Skeletal muscle cell (primary cell): ENCODE measurements at places on chromosomes 3 and 15.

GRCh38 chr15:31150732-31151231, 49.3 kb upstream of the TRPM1 start:
- DNase-seq: no peak

DNA sequence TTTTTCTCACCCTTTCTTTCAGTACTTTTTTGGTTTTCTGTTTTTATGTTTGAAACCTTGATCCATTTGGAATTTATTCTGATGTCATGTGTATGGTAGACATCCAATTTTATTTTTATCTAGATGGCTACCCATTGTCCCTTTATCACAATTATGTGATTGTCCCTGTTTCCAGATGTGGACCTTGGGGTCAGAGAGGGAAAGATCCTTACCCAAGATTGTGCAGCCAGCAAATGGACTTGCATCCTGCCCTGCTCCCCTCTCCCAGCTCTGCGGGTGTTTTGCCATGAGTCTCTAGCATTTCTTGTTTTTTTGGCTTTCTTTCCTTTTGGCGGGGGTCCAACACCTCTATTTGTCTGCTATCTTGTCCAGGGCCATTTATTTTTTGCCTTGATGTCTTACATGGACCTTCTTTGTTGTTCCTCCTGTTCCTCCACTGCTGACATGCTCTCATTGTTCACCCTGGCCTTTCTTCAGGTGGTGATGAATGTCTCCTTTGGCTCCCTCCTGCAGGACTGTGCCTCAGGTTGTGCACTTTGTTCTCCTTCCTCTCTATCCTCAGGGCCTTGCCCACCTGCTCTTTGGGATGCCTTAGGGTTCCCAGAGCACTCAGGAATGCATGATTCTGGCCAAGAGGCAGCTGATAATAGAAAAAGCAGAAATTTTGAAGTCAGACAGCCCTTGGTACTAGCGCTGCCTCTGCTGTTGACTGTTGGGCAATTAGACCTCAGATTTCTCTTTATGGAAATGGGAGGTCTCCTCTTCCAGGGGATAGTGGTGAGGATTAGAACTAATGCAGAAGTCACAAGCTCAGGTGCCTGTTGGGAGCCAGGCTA, 84.3 kb downstream of the EEFSEC start:
- no peak for DNase-seq

- DNase-seq: no peak
These were observed 21.9 kb downstream of the DAPK2 start for GRCh38 chr15:64024172-64025050.

GRCh38 chr3:63387568-63387967, 109.5 kb downstream of the SYNPR start:
- no peak for DNase-seq

- DNase-seq: no peak
These were observed 93.4 kb upstream of the UMPS start for GRCh38 chr3:124636863-124637296.

- no peak for DNase-seq
These were observed 16.8 kb downstream of the CIDEC start for GRCh38 chr3:9863058-9863772.
